ENCODE measurements at places on chromosomes 16 and 17.

- no peak for DNase-seq
Observed at GRCh38 chr17:76598004-76598439, 12.4 kb upstream of the ST6GALNAC2 start.

DNA sequence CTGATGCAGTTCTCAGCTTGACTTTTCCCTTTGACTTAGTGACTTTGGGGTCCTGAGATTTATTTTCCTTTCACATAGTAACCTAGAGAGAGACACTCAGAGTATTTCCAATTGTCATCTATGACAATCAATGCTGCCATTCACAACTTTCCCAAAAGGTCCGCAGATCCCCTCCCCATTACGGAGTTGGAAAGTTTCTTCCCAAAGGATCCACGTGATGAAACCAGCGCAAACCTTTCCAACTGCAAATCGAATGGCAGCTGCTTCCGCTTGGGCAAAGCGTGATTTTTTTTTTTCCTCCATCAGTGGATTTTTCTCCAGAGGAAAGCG lies 538 bp upstream of the FCSK start:
- DNase-seq = no peak

- no peak for DNase-seq
Observed at GRCh38 chr17:75773121-75773807, 8.3 kb upstream of the GALK1 start.

GRCh38 chr17:33756021-33756420 lies 462.9 kb upstream of the ASIC2 start:
- no peak for DNase-seq

GRCh38 chr16:54123766-54124165 lies 162.8 kb downstream of the IRX3 start:
- DNase-seq = no peak

DNA sequence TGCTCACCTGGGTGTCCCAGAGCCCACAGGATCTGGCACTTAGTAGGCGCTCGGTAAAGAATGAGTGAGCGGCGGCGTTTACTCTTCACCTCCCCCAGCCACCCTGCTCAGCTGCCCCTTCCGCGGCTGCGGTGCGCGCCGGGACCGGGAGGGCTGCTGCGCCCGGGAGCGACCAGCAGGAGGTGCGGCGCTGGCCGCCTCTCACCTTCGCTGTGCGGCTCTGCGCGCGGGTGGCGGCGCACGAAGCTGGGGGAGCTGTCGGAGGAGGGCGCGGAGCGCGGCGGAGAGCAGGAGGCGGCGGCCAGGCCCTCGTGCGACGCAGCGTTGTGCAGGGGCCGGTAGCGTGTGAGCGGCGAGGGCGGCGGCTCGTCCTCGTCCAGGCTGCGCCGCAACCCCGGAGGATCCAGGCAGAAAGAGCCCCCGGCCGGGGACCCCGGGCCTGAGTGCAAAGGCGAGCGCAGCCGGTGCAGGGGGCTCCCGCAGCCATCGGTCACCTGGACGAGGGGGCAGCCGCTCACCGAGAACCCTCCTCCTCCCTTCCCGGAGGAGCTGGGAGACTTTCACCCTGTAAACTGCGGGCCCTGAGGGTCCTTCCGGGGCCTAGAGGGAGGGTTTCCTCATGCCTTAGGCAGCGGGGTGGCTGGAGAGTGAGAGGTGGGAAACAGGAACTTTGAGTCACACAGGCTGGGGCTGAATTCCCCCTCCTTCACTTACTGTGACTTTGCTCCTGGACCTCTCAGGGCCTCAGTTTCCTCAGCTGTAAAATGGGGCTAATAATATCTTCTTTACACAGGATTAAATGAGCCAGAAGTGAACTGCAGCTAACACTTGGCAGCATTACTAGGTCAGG lies 12.5 kb downstream of the SAMD14 start:
- peak; percentile 16 for DNase-seq

DNA sequence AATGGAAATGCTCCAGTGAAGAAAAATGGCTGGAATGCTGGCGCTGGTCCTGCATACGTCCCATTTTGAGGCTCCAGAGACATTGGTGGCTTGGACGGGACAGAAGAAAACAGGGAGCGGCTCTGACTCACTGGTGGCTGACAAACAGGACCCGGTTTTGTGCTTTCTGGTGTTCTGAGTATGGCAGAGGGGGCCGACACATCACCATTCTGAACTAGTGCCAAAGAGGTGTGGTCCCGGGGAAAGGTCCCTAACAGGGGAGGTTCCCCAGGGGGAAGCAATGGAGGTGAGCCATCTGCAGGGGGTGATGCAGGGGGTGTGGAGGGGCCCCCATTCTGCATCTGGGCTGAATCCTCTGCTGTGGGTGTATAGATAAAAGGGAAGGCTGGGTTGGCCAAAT lies 8.3 kb downstream of the ANKRD40 start:
- DNase-seq = no peak

GRCh38 chr16:85579191-85579590 lies 33.9 kb upstream of the GSE1 start:
- DNase-seq = no peak
